Dermis microvascular lymphatic vessel endothelial cell (primary cell): ENCODE measurements at places on chromosomes 4 and X. TPM values are rescaled to one million over a fixed set of nuclear protein-coding genes. Genes with fewer than 3 reads are reported as not detected.

DNA sequence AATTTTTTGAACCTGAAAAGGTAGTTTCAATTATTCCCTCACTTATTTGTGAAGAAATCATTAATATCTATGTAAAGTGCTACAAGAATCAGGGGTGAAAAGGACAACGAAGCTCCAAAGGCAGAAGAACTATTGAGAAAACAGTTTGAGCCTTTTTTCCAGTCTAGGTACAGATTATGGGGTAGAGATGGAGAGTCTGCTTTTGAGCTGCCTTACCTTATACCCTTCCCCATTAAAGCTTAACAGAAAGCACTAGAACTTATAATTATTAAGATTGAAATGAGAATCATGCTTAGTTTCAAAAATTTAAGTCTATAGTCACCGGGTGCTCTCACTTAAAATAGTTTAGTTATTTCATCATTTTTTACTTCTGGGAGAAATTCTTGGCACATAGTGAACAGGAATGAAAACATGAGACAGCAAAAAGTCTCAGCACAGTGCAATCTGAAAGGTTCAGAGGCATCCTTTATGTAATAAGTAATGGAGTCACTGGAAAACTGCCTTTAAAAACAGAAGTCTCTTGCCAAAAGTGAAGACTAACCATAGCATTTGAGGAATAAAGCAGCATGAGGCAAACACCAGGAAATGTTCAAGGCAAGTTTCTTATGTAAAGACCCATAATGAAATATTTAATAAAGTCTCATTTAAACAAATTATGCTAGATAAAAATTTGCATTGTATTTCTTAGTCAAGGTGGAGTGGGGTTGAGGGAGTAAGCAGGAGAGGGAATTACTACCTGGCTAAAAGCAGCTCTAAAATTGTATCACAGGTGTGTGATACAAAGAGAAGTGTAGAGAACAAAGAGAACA, 5.1 kb upstream of the DCLK2 start:
- peak; percentile 28 for DNase-seq

- no peak for DNase-seq
Measured at GRCh38 chrX:9369802-9370291, 95.0 kb upstream of the TBL1X start.

The CT45A5 gene
- not detected in 2 replicates for total RNA-seq

DNA sequence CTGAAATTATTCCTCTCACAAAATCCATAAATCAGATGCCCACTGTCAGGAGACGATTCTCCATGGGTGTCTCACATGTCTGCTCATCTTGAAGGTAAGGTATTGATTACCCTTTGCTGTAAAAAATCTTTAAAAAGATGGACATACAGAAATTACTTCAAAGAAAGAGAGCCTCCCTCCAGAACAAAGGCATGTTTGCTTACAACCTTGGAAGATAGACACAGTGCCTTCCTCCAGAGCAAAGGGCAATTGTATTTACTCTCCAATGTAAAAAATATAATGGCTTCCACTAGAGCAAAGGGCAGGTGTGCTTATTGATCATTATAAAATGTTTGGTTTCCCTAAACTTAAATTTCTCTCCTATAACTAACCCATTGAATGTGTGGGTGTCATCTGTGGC, 616.2 kb downstream of the ANKRD50 start:
- no peak for DNase-seq

The RHOXF1 gene
- not detected in 2 replicates for total RNA-seq

- DNase-seq: no peak
Measured at GRCh38 chr4:112322866-112323265, 25.7 kb downstream of the ALPK1 start.

The NAT8L gene
- total RNA-seq: under 0.01 TPM in 2 replicates
